Activated CD4-positive, alpha-beta memory T cell treated with anti-CD3 and anti-CD28 coated beads for 36 hours (primary cell): ENCODE measurements at places on chromosomes 4 and X. TPM values are rescaled to one million over a fixed set of nuclear protein-coding genes. Genes with fewer than 3 reads are reported as not detected.

GRCh38 chr4:116387937-116388474, 697.4 kb downstream of the TRAM1L1 start:
- H3K27me3 ChIP-seq, result no peaks in the 10 kb centered on the region
- no peaks in the 10 kb centered on the region for H3K36me3 ChIP-seq
- no peak for DNase-seq

POU4F2 gene
- not detected for total RNA-seq

GRCh38 chrX:131577413-131577812, 33.5 kb downstream of the OR13H1 start:
- H3K27me3 ChIP-seq, result peaks cover 3% of the 10 kb centered on the region
- no peak overlapping the region for H3K27ac ChIP-seq
- no peaks in the 10 kb centered on the region for H3K36me3 ChIP-seq
- H3K4me3 ChIP-seq, result no peak overlapping the region

EDNRA gene
- not detected for total RNA-seq

GRCh38 chr4:68182382-68182820, 52.7 kb upstream of the TMPRSS11F start:
- no peak overlapping the region for H3K27ac ChIP-seq
- no peak overlapping the region for H3K4me3 ChIP-seq
- H3K27me3 ChIP-seq, result peaks cover 2% of the 10 kb centered on the region

SLITRK4 gene
- total RNA-seq, result not detected

TASL gene
- 1.6 TPM for total RNA-seq

- H3K4me1 ChIP-seq, result no peaks in the 10 kb centered on the region
- no peak for DNase-seq
- H3K36me3 ChIP-seq, result no peaks in the 10 kb centered on the region
- no peaks in the 10 kb centered on the region for H3K27me3 ChIP-seq
- no peak overlapping the region for H3K4me3 ChIP-seq
These were observed 48.6 kb upstream of the AMELX start for GRCh38 chrX:11244636-11245035.

DNA sequence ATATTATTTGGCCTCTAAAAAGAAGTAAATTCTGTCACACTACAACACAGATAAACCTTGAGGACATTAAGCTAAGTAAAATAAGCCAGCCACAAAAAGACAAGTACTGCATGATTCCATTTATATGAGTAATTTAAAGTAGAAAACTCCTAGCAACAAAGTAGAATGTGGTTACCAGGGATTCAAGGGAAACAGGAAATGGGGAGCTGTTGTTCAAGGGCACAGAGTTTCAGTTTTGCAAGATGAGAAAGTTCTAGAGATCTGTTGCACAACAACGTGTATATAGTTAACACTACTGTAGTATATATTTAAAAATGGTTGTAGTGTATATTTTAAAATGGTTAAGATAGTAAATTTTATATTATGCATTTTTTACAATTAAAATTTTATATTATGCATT, 25.4 kb downstream of the SEC31A start:
- DNase-seq, result peak; percentile 20
- H3K4me3 ChIP-seq, result no peak overlapping the region
- peaks cover 47% of the 10 kb centered on the region for H3K36me3 ChIP-seq
- H3K27me3 ChIP-seq, result no peaks in the 10 kb centered on the region
- H3K4me1 ChIP-seq, result peaks cover 25% of the 10 kb centered on the region

ANKRD50 gene
- total RNA-seq, result 0.36 TPM

GRCh38 chr4:128654465-128654864, 155.0 kb upstream of the JADE1 start:
- H3K27me3 ChIP-seq, result peaks cover 1% of the 10 kb centered on the region
- H3K27ac ChIP-seq, result no peak overlapping the region
- H3K4me1 ChIP-seq, result no peaks in the 10 kb centered on the region
- H3K4me3 ChIP-seq, result no peak overlapping the region

CAMK2D gene
- 82.9 TPM for total RNA-seq

DNA sequence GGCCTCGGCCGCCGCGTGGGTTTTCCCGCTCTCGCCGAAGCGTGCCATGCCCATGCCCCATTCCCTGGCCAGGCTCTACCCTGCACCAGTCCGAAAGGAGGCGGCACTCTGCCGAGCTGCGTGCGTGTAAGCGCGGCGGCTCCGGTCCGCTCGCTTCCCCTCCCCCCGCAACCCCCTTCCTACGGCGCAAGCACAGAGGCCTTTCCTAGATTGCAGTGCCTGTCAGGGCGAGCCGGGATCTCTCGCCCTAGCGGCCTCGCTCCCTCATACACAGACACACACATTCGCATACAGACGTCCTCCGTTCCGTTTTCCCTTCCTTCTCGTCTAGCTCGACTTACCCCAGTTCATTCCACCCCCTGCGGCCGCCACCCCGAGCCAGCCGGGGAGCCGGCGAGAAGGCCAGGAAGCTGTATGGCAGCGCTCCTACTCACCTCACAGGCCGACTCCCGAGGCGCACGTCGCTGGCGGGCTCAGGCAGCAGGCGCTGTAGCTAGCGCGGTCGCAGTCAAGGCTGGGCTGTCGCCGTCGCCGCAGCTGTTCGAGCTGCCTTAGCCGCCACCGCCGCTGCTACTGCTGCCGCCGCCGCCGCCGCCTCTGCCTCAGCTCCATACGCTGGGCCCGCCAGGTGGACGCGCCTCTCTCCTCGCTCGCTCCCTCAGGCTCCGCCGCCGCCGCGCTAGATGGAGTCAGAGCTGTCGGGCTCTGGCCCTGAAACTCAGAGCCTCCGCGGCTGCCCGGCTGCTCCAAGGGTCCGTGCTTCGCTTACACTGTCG, 615 bp downstream of the NEXMIF start:
- peaks cover 8% of the 10 kb centered on the region for H3K4me1 ChIP-seq
- DNase-seq, result peak; percentile 47
- H3K27ac ChIP-seq, result peak overlapping the region; percentile 64
- peaks cover 8% of the 10 kb centered on the region for H3K27me3 ChIP-seq

KCTD8 gene
- total RNA-seq, result not detected

GRCh38 chr4:1610791-1611500, 73.2 kb downstream of the FAM53A start:
- no peak for DNase-seq
- no peaks in the 10 kb centered on the region for H3K27me3 ChIP-seq
- H3K36me3 ChIP-seq, result no peaks in the 10 kb centered on the region
- peaks cover 21% of the 10 kb centered on the region for H3K4me1 ChIP-seq

SLC25A43 gene
- 6.2 TPM for total RNA-seq
